ENCODE measurements at places on chromosomes 13 and 19. TPM values are rescaled to one million over a fixed set of nuclear protein-coding genes. Genes with fewer than 3 reads are reported as not detected.

Gene TEX101
- not detected for total RNA-seq

Gene RFPL4A
- total RNA-seq: not detected

Gene ANO8
- total RNA-seq: 3.9 TPM

Gene TRAPPC5
- 29.0 TPM for total RNA-seq

Gene ZIC2
- total RNA-seq: not detected

Gene SLC8A2
- total RNA-seq: not detected

Gene ZNF665
- 0.86 TPM for total RNA-seq

Gene IRF2BP1
- 26.3 TPM for total RNA-seq

Gene DCLK1
- total RNA-seq: 0.86 TPM

Gene ATP8A2
- under 0.01 TPM for total RNA-seq

Gene SYNE4
- 0.32 TPM for total RNA-seq

Gene PNMA8B
- 0.43 TPM for total RNA-seq

Gene CYP4F12
- total RNA-seq: not detected

Gene ZNF541
- under 0.01 TPM for total RNA-seq

Gene PINLYP
- total RNA-seq: 3.5 TPM

Gene ZNF426
- total RNA-seq: 19.6 TPM

Gene STOML3
- not detected for total RNA-seq

Gene PRTN3
- total RNA-seq: not detected

Gene PSG11
- total RNA-seq: not detected

Gene ICAM1
- total RNA-seq: 244 TPM

Gene THSD8
- not detected for total RNA-seq

Gene ZNF69
- total RNA-seq: 12.1 TPM

Gene DCT
- total RNA-seq: not detected

Gene CGB5
- not detected for total RNA-seq

Gene CTXN1
- total RNA-seq: 1.9 TPM

Gene KCNN4
- total RNA-seq: not detected

Gene PRR22
- under 0.01 TPM for total RNA-seq

Gene RNASEH2B
- 33.5 TPM for total RNA-seq

Gene FAM98C
- 10.3 TPM for total RNA-seq

Gene FKRP
- total RNA-seq: 19.6 TPM
